NCI-H1092 (cell line): ENCODE measurements at places on chromosomes 6 and 20.

- no peak for DNase-seq
Measured at GRCh38 chr6:38773338-38773737, 58.2 kb downstream of the DNAH8 start.

DNA sequence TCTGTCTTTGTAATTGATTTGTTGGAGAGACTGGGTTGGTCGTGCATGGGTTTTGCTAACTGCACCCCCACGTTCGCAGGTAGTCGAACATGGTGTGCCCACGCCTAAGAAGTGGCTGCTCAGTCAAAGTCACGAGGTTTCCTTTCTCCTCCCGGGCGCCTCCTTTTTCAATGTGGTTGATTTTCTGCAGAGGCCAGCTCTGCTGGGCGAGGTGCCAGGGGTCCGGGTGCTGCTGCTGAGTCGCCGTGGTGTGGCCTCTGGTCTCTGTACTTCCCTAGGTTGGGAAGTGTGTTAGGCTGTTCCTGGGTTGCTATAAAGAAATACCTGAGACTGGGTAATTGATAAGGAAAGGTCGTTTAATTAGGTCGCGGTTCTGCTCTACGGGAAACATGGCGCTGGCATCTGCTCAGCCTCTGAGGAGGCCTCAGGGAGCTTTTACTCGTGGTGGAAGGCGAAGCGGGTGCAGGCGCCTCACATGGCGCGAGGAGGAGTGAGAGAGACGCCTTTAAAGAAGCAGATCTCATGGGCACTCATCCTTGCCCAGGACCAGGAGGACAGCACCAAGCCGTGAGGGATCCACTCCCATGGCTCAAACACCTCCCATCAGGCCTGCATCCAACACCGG, 14.1 kb downstream of the OSBPL2 start:
- no peak for DNase-seq

DNA sequence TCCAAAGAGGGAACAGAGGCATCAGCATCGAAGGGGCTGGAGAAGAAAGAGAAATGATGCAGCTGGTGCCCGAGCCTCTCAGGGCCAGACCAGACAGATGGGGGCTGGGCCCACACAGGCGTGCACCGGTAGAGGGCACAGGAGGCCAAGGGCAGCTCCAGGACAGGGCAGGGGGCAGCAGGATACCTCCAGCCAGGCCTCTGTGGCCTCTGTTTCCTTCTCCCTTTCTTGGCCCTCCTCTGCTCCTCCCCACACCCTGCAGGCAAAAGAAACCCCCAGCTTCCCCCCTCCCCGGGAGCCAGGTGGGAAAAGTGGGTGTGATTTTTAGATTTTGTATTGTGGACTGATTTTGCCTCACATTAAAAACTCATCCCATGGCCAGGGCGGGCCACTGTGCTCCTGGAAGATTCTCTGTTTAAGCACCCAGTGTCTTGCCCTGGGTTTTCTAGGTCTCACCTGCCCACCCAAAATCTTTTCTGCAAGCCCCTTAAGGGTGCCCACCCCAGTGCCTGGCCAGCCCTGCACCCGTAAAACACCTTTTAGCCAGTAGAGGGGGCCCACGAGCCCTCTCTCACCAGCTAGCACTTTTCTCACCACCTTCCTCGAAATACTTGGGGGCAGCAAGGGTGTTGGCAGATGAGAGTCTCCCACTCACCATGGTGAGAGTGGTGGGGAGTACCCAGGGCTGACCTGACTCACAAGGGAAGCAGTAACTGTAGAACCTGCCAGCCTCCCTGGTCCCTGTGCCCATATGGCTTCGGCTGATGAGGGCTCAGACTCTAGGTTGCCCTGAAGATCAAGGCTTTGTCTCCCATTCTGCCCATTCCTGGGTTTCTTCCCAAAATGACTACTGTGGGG, 35.7 kb upstream of the ID1 start:
- peak; percentile 29 for DNase-seq

- DNase-seq, result no peak
Measured at GRCh38 chr6:111842891-111843290, 30.4 kb downstream of the FYN start.

- no peak for DNase-seq
Measured at GRCh38 chr6:112352101-112352500, 5.0 kb downstream of the RFPL4B start.

DNA sequence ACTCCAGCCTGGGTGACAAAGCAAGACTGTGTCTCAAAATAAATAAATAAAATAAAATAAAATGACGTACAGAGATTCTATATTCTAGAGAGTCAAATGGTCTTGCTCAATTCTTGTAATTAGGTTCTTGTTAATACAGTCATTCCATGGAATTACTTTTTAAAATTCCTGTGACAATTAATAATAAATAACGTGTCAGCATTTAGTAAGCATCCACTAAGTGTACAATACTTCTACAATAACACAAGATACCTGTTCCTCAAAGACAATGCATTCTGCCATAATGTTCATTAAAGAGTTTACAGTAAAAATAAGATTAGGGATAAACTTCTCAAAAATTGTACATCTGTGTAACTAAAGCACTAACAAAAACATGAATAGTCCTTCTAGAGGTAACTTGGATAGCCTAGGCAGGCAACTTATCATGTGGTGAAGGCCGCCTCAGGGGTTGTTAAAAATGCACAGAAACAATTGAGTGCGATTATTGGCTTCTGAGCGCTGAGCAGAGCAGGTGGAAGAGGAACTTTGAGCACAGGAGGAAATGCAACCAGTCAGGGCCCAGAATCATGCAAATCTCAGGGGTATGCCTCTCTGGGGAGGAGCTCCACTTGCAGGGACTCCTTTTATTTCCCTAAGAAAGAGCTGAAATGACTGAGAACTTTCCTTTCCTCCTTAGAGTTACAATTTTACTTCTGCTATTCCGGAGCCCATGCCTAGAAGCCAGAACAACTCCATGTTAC, 37.1 kb downstream of the QRSL1 start:
- DNase-seq, result no peak

DNA sequence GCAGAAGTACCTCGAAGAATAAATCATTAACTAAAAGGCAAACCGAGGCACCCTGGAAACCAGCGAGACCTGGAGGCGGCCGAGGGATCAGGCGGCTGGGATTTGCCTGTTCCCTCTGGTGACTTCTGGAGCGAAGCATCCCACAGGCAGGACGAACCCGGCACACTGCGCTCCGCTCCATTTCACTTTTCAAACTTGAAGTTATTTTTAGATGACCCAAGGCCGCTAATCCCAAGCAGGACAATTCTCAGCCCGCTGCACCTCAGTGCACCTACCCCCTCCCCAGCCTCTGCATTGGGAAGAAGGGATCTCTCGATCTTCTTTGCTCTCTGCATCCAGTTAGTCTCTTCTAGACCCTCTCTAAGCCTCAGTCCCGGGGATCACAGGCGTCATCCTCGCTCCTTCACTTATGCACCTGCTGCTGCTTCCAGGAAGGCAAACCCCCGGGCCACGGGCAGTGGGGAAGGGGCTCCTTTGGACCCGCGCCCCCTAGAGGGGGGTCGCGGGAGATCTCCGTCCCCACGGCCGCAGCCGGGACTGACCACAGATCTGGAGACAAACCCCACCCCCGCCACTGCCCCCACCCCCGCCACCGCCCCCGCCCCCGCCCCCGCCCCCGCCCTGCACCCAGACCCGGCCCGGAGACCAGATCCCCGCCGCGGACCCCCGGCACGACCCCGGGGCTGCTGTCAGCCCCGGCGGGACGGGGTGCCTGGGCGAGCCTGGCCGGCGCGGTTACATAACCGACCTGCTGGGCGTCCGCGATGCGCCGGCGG, 636 bp downstream of the RCAN2 start:
- DNase-seq, result no peak

DNA sequence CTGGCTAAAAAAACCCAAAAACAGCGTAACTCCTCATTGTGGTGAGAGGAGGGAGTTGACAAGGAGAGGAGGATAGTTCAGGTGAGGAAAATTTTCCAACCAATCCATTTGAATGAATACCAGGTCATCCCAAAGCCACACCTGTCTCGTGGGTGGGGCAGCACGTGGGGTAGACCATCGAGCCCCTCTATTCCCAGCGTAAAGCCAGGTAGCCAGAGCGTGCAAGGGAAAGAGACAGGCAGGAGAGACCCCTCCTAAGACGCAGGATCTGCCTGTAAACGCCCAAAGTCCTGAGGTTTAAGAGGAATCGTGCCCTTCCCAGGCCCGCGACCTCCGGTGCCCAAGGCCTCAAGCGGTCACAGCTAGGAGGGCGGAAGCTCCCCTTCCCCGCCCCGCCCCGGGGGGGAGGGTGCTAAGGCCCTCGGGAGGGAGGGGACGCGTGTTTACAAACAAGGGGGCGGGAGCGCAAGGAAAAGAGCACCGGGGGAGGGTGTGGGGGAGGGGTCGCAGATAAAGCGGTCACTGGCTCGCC, 712 bp downstream of the RXRB start:
- DNase-seq, result no peak

GRCh38 chr20:41234041-41234440, 83.5 kb downstream of the ZHX3 start:
- DNase-seq, result no peak

GRCh38 chr6:69914015-69914485, 47.7 kb downstream of the COL19A1 start:
- DNase-seq, result no peak

DNA sequence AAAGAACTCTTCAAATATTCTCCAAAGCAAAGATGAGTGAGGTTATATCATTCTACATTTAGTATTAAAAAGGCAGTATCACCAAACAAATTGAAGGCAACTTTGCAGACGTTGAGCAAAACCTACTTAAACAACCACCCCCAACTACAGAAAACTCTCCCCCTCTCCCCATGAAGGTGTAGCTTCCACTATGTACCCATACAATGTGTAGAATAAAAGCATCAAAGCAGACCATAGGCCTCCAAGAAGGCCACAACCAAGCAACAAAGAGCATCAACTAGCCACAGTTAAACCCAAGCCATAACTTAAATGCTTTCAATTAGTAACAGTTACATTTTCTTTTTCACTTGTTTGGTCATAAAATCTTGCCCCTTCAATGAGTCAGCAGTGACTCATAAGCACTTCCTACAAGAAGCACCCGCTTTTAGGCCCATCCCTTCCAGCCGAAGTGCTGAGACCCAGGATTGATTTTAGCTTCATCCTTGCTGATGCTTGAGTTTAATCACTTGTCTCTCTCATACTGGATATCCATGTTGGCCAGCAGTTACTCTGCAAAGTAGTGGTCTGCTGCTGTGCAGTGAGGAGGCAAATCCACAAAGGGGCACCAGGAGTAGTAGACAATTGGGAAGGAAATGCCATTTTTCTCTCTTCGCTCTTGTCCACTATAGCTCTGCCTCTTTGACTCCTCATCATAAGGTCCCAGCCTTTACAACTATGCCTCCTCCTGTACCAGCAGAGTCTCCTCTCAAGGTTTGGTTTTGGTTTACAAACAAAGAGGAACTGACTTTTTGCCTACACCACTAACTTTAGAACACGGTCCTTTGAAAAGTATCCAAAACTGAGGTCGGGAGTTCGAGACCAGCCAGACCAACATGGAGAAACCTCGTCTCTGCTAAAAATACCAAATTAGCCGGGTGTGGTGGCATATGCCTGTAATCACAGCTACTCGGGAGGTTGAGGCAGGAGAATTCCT, 8.4 kb upstream of the NUP153 start:
- no peak for DNase-seq
